Cardiac muscle cell (in vitro differentiated cells and primary cell): ENCODE measurements at places on chromosomes 7 and 10.

DNA sequence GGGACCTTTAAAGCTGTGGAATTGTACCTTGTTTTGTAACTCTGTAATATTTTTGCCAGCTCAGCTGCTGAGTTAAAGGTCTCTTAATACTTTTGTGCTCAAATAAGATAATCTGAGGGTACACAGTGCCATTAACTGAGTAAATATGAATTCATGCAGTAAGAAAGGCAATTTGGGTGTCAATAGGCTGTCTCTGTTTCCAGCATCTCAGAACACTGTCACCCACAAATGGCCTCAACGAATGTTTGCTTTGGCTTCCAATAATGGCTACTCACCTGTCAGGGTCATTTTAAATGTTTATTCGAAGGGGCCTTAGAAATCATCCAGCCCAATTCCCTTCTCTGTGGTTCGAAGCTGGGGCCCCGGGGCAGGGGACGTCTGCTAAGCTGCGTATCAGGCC, 225.4 kb downstream of the ZMYND11 start:
- no peak overlapping the region for H3K27ac ChIP-seq
- no peak overlapping the region for H3K4me3 ChIP-seq
- H3K36me3 ChIP-seq: peaks cover 3% of the 10 kb centered on the region
- DNase-seq: no peak
- peaks cover 5% of the 10 kb centered on the region for H3K4me1 ChIP-seq

- no peaks in the 10 kb centered on the region for H3K36me3 ChIP-seq
- H3K4me3 ChIP-seq: no peak overlapping the region
- no peaks in the 10 kb centered on the region for H3K27me3 ChIP-seq
These were observed 258.4 kb downstream of the SEMA3A start for GRCh38 chr7:83936056-83936708.

- H3K4me3 ChIP-seq: no peak overlapping the region
- DNase-seq: no peak
- no peaks in the 10 kb centered on the region for H3K4me1 ChIP-seq
- H3K27ac ChIP-seq: no peak overlapping the region
- no peaks in the 10 kb centered on the region for H3K27me3 ChIP-seq
- H3K36me3 ChIP-seq: no peaks in the 10 kb centered on the region
These were observed 230.4 kb downstream of the ADK start for GRCh38 chr10:74381291-74381853.

DNA sequence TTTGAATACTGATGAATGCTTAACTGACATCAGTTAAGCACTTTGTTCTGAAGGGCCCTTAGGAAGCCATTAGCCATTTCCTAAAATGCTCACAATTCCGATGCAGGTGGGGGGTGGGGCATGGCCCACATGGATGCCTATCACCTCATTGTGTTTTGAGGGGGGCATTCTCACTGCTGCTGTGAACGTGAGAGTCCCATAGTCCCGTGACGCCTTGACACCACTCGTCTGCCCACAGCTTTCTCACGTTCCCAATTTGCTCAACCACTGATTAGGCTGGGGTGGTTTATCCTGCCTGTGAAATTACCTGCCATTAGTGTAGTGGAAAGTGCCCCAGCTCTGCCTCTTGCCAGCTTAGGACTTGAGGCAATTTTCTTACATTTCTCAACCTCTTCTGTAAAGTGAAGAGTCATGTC, 31.9 kb downstream of the DUSP5 start:
- H3K4me3 ChIP-seq: no peak overlapping the region
- no peaks in the 10 kb centered on the region for H3K4me1 ChIP-seq
- H3K36me3 ChIP-seq: no peaks in the 10 kb centered on the region
- no peak for DNase-seq

GRCh38 chr7:78765943-78766729, 687.3 kb downstream of the MAGI2 start:
- no peak for DNase-seq
- H3K27me3 ChIP-seq: no peaks in the 10 kb centered on the region
- H3K36me3 ChIP-seq: no peaks in the 10 kb centered on the region

GRCh38 chr10:70810967-70811366, 4.8 kb upstream of the SGPL1 start:
- DNase-seq: no peak
- H3K27ac ChIP-seq: no peak overlapping the region
- no peaks in the 10 kb centered on the region for H3K4me1 ChIP-seq
- no peaks in the 10 kb centered on the region for H3K27me3 ChIP-seq

DNA sequence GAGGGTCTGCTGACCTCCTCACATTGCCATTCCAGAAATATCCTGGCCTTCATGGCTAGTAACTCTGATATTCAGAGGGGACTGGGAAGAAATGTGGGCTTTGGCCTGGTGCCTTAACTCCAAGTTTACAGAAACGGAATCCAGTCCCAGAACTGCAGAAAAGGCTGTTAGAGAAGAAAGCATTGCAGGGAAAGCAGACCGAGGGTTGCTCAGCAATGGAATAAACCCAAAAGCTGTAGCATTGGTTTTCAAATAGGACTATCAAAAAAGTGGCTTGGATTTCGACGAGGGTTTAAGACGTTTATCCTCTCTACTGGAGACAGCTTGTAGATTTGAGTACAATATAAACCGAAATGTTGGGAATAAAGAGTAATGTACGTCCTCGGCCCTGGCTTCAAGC, 425.8 kb upstream of the FOXK1 start:
- H3K4me1 ChIP-seq: no peaks in the 10 kb centered on the region
- DNase-seq: no peak
- no peaks in the 10 kb centered on the region for H3K36me3 ChIP-seq

DNA sequence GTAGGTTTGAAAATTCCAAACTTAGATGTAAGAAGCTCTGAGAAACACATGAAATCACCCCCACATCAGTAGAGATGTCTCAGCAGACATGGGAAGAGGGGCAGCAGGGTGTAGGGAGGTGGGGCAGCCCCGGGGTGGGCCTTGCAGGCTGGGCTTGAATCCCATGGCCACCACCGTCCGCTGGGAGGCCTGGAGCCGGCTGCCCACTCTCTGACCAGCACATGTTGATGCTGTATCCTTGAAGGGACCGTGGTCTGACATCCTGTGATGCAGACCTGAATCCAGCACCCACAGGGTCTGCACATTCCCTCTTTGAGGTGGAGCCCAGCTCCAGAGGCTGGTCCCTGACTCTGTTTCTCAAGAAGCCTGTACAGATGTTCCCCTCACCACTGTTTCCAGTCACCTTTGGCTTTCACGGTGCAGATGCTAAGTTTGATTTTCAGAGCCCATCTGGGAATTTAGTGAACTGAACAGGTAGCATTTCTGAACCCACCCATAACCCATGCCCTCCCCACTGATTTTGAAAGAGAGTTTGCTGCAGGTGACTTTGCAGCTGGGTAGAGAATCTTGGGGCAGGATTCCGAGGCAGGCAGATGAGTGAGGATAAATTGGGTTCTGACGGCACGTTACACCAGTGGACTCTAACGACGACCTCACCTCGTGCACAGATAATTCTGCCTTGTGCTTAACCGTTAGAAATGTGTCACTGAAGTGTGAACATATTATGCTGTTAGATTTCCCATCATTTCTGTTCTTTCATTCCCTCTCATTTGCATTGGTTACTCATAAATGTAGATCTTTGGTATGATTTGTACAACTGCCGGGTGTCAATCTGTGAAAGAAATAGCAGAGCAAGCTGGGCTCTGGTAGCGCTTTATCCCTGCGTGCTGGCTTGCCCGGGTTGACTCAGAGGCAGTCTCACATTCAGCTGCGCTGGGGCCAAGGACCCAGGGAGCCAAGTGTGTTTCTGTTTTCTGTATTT, 45.7 kb downstream of the IKZF1 start:
- H3K27ac ChIP-seq: no peak overlapping the region
- no peaks in the 10 kb centered on the region for H3K36me3 ChIP-seq
- H3K27me3 ChIP-seq: no peaks in the 10 kb centered on the region

DNA sequence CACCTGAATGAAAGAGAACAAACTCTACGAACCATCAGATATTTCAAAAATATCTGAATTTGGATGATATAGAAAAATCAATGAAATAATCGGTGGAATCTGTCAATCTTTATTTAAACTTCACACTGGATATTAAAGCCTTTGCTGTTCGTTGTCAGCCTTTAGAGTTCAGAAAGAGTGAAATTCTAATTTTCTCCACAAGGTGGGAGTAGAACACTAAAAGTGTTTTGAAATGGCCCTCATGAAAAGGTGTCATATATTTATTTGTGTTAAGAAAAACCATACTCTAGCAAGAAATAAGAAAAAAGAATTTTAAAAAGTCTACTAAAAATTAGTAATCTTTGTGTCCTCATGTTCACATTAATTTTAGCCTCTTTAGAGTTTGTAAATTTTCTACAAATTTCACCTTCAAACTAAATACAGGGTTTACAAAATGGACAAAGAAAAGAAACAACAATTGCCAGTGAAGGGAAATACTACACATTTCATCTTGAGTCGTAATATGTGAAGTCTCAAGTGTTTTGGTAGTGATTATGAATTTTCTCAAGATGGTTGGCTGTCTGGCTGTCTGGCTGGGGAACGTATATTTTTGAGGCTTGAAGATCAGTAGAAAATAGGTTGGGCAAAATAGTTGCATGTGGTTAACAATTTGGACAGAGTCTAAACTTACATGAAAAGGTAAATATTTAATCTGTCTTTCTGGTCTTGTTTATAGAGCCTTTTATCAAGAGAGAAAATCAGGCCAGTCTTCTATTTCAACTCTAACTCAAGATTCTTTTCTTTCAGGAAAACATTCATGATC, 43.7 kb downstream of the DNAJB9 start:
- no peak overlapping the region for H3K27ac ChIP-seq
- no peaks in the 10 kb centered on the region for H3K36me3 ChIP-seq
- H3K4me3 ChIP-seq: no peak overlapping the region
- H3K4me1 ChIP-seq: peaks cover 5% of the 10 kb centered on the region

GRCh38 chr10:3813986-3814837, 29.2 kb upstream of the KLF6 start:
- no peak for DNase-seq
- H3K36me3 ChIP-seq: no peaks in the 10 kb centered on the region
- H3K4me3 ChIP-seq: no peak overlapping the region
- no peak overlapping the region for H3K27ac ChIP-seq

DNA sequence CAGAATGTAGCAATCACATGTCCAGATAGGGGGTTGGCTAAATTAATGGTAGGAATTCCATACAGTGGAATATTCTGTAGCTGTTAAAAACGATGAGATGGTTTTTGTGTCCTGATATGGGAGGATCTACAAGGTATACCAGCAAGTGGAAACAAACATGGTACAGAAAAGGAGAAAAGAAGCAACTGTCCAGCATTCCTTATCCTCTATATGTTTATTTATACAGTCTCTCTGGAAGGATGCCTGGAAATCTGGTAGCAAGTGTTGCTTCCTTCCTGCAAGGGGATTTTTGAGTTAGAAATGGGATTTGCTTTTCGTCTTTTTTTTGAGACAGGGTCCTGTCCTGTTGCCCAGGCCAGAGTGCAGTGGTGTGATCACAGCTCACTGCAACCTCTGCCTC, 19.3 kb downstream of the IL15RA start:
- H3K36me3 ChIP-seq: no peaks in the 10 kb centered on the region
- no peak overlapping the region for H3K27ac ChIP-seq

GRCh38 chr10:36766415-36766810, 359.0 kb upstream of the ANKRD30A start:
- no peak for DNase-seq
- H3K27me3 ChIP-seq: no peaks in the 10 kb centered on the region
- H3K4me1 ChIP-seq: peaks cover 12% of the 10 kb centered on the region
- no peak overlapping the region for H3K27ac ChIP-seq
- no peaks in the 10 kb centered on the region for H3K36me3 ChIP-seq

DNA sequence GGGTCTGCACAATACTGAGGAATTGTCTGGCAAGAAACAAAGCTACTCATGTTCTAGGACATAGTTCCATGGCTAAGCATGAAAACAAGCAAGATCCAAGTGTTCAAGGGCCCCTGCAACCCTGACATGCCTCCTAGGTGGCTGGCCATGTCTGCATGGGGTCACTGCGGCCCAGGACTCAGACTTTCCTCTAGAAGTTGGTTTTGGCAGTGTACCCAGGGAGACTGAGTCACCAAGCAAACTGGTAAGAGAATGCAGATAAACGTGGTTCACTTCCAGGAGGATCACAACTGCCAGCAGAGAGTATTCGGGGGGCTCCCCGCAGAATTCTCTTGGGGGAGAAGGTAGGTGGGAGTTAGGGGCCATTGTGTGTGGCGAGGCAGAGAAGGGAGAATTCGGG, 7.4 kb upstream of the PFKFB3 start:
- H3K4me3 ChIP-seq: no peak overlapping the region
- H3K4me1 ChIP-seq: peaks cover 31% of the 10 kb centered on the region
- DNase-seq: no peak
- no peaks in the 10 kb centered on the region for H3K27me3 ChIP-seq
- H3K36me3 ChIP-seq: no peaks in the 10 kb centered on the region
- H3K27ac ChIP-seq: no peak overlapping the region

DNA sequence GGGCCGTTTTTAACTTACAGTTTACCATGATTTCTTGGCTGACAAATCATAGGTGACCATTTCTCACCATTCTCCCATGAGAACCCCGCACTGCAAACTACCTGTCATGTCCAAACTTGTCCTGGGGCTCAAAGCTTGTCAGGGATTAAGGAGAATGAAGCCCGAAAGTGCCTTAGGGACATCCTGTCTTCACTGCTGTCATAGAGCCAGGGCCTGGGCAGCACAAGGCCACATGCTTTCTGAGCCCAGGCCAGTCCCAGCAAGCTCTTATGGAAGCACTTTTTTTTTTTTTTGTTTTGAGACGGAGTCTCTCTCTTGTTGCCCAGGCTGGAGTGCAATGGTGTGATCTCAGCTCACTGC, 33.9 kb downstream of the CCM2 start:
- no peak for DNase-seq
- no peak overlapping the region for H3K4me3 ChIP-seq
- H3K36me3 ChIP-seq: peaks cover 3% of the 10 kb centered on the region
- no peak overlapping the region for H3K27ac ChIP-seq
- no peaks in the 10 kb centered on the region for H3K27me3 ChIP-seq

- no peak overlapping the region for H3K27ac ChIP-seq
- H3K36me3 ChIP-seq: no peaks in the 10 kb centered on the region
- DNase-seq: no peak
- no peak overlapping the region for H3K4me3 ChIP-seq
- no peaks in the 10 kb centered on the region for H3K27me3 ChIP-seq
- H3K4me1 ChIP-seq: no peaks in the 10 kb centered on the region
These were observed 233.0 kb upstream of the PPP1R3A start for GRCh38 chr7:114151777-114152176.

GRCh38 chr7:38656968-38657367, 25.8 kb upstream of the AMPH start:
- H3K27me3 ChIP-seq: no peaks in the 10 kb centered on the region
- H3K36me3 ChIP-seq: no peaks in the 10 kb centered on the region
- peak; percentile 63 for DNase-seq
- H3K4me3 ChIP-seq: no peak overlapping the region
- no peak overlapping the region for H3K27ac ChIP-seq

- H3K27ac ChIP-seq: no peak overlapping the region
- H3K27me3 ChIP-seq: peaks cover 5% of the 10 kb centered on the region
- no peaks in the 10 kb centered on the region for H3K4me1 ChIP-seq
- DNase-seq: no peak
These were observed 10.8 kb upstream of the VSIR start for GRCh38 chr10:71783917-71784678.

DNA sequence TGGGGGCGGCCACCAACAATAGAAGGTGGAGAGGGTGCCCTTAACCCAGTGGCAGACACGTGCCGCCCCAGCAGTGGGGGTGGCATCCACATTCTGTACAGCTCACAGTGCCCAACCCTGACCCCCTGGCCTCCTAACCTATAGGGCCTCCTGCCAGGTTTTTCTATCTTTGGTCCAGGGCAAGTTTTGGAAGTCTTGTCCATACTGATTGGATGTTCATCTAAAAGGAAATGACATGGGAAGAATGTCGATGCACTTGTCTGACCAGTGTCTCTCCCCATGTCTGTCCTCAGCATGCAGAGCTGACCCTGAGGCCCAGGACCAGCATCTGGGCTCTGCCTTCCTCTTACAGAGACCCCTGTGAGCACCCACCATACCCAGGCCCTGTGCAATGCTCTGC, 32.3 kb upstream of the ANTXRL start:
- H3K4me3 ChIP-seq: no peak overlapping the region
- no peaks in the 10 kb centered on the region for H3K27me3 ChIP-seq
- no peaks in the 10 kb centered on the region for H3K36me3 ChIP-seq
- DNase-seq: no peak
